Body of pancreas (tissue), 4 donors: ENCODE measurements at places on chromosomes 7 and 10. TPM values are rescaled to one million over a fixed set of nuclear protein-coding genes. Genes with fewer than 3 reads are reported as not detected.

- H3K36me3 ChIP-seq = no peaks in the 10 kb centered on the region
- no peaks in the 10 kb centered on the region for H3K27me3 ChIP-seq
- no peak overlapping the region for H3K27ac ChIP-seq
- H3K4me3 ChIP-seq = no peak overlapping the region
- no peak for DNase-seq
Measured at GRCh38 chr10:35728341-35728740, 86.2 kb upstream of the FZD8 start.

DNA sequence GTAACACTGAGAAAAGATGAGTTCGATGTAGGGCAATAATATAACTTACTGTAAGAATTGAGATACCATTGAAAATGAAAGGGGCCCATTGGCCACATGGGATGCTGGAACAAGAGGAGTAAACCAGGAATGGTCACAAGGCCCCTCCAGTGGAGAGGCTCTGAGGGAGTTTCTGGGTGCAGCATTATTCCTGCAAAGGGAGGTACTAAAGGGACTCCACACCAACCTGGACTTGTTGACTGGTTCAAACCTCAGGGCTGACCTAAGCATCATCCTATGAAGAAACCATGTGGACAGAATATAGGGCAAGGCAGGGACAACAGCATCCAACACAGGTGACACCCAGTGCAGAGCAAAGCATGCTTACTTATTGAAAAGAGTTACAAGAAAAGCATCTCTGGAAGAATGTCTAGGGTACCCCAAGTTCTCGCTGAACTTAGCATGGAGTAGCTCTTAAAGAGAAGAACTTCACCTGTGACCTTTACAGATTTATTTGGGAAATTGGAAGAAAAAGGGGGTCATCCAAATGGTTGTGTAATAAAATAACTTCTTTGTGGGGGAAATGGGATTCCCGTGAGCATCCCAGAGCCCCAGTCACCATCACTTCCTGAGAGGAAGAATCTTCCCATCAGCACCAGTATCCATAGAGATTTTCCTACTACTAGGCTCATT lies 34.7 kb downstream of the PRSS2 start:
- no peak overlapping the region for H3K4me3 ChIP-seq
- no peaks in the 10 kb centered on the region for H3K27me3 ChIP-seq
- no peaks in the 10 kb centered on the region for H3K36me3 ChIP-seq
- no peak overlapping the region for H3K27ac ChIP-seq
- no peak for DNase-seq

- DNase-seq = no peak
- H3K4me1 ChIP-seq = no peaks in the 10 kb centered on the region
- no peak overlapping the region for H3K27ac ChIP-seq
- H3K36me3 ChIP-seq = no peaks in the 10 kb centered on the region
- no peaks in the 10 kb centered on the region for H3K27me3 ChIP-seq
Measured at GRCh38 chr7:22681312-22681711, 45.7 kb upstream of the IL6 start.

GRCh38 chr7:23117841-23118240 lies 12.3 kb downstream of the KLHL7 start:
- H3K36me3 ChIP-seq = no peaks in the 10 kb centered on the region
- no peak overlapping the region for H3K27ac ChIP-seq
- H3K4me3 ChIP-seq = no peak overlapping the region
- H3K4me1 ChIP-seq = peaks cover under 1% of the 10 kb centered on the region

DNA sequence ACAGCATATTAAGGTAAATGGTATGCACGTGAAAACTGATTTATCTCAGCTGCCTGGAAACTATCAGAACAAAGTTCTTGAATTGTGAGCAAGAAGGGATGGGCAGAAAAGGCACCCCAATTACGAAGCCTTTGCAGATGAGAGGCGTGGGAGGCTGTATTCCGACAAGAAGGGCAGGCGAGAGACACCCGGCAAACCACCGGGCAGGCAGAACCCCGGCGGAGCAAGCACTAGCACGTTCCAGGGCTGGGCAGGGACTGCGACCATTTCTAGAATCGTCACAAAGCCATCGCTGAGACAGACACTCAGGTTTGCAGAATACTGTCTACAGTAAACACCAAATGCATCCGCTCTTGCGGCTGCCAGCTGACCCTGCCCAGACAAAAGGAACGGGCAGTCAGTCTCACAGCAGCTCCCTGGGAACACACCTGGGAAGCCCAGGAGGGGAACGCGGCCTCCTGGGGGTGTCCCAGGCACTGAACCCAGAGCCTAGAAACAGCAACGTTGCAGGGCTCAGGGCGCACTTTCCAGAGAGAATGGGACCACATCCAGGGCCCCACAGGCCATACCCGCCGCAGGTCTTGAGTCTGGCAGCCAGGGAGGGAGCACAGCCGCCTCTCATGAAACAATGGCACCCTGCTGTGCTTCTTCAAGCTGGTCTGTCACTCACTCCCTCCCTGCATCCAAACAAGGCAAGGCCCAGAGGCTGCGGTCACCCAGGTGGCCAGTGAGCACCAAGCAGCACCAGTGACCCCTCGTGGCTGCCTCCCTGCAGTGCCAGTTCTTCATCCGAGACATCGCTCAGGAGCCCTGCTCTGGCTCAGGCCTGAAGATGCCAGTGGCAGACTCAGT lies 261.9 kb downstream of the PTPRN2 start:
- H3K4me1 ChIP-seq = no peaks in the 10 kb centered on the region
- peak; percentile 21 for DNase-seq
- no peaks in the 10 kb centered on the region for H3K27me3 ChIP-seq
- H3K36me3 ChIP-seq = no peaks in the 10 kb centered on the region
- H3K4me3 ChIP-seq = no peak overlapping the region
- H3K27ac ChIP-seq = no peak overlapping the region

Gene NCF1
- not detected for total RNA-seq
